ENCODE measurements at places on chromosomes 3 and 15.

GRCh38 chr3:172103724-172104123 lies 64.3 kb downstream of the FNDC3B start:
- DNase-seq = no peak

- no peak for DNase-seq
Measured at GRCh38 chr3:120473389-120473788, 22.6 kb upstream of the FSTL1 start.

- no peak for DNase-seq
Measured at GRCh38 chr3:68878322-68878721, 54.0 kb downstream of the TAFA4 start.

- DNase-seq = no peak
Measured at GRCh38 chr3:108664266-108664665, 74.7 kb downstream of the DZIP3 start.

DNA sequence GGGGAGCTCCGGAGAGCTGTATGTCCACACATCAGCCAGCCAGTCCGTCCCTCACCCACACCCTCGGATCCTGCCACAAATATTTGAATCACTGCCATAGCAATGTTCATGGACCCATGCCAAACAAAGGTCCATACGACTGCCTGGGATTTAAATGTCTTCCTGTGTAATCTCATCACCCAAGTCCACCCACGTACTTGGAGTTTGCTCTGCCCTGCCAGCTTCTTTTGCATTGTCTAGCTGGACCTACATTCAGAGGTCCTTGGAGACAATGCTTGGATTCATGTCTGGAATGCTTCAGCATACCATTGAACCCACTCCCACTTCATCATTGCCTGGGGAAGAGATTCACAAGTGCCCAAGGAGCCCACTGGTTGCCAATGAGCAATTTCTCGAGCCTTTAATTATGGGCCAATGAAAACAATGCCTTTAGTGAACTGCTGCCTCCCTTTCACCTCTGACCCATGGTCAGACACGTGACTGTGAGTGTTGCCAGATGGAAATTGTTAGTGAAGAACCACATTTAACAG lies 90.4 kb upstream of the PHLDB2 start:
- no peak for DNase-seq

DNA sequence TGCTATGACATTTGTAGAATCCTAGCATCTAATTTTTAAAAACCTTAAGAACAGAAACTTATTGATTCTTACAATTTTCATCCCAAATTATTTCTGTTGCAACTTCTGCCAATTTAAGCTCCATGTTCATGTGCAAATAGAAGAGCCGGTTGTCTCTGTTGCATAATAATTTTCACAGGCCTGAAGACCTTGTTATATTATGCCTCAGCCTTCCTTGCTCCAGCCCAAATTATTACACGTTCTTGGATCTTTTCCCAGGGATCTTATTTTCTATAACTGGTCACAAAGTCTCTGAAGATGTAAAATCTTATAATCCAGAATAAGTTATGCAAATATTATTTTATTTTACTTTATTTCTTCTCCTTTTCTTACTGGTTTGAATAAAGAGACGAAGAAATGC lies 210.7 kb upstream of the DPH6 start:
- DNase-seq = no peak

- DNase-seq = no peak
Measured at GRCh38 chr3:51779137-51779536, at the start of gene IQCF6. Gene IQCF6 (minus strand): TSS chr3:51779237. CDS start chr3:51779224, 13 bp downstream.

GRCh38 chr3:70488131-70488530 lies 175.7 kb upstream of the MDFIC2 start:
- DNase-seq = no peak

GRCh38 chr3:72847751-72848702 lies at the start of gene SHQ1:
Gene SHQ1 (minus strand): TSS chr3:72848445. CDS start chr3:72848340, 105 bp downstream.
- peak; percentile 96 for DNase-seq

DNA sequence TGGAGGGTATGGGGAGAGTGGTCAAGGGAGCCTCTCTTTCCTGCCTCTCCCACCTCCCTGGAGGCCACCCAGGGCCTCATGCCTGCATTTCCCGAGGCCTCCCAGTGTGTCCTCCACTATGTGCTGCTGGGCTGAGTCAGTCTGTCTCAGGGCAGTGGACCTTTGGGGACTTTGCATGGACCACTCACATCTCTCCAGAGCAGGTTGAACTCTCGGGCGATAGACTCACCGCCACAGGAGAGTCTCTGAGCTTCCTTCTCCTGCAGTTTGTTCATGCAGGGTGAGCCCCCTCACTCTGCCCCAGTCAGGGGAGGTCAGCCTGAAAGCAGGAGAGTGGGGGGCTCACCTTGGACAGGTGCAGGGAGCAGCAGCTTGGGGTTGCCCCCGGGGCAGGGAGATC lies 60.5 kb upstream of the SEC22A start:
- no peak for DNase-seq

DNA sequence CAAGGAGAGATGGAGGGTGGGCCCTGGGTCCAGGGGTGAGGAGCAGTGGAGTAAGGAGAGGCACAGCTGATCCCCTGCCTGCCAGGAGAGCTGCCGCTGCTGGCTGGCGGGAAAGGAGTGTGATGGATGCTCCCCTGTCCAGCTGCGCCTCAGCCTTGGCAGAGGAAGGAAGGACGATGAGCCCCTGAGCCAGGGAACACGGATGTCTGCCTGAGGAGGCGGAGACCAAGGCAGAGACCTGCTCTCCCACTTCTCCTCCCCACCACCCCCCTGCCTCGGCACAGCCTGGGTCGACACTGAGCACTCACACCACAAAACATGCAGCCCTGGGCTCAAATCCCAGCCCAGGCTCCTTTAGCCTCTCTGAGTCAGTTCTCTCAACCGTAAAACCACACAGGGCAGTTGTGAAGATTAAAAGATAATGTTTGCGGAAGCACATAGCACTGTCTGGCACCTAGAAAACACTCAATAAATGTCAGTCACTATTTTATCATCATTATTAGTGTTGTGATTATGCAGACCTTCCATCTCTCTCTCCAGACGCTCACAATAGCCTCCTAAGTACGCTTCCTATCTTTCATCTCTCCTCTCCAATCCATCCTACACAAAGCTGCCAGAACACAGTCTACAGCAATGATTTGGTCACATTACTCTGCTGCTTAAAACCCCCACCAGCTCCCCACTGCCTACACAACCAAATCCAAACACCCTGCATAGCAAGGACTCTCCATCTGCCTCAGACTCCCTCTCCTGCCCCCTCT lies 52.2 kb downstream of the SEMA5B start:
- DNase-seq = no peak

DNA sequence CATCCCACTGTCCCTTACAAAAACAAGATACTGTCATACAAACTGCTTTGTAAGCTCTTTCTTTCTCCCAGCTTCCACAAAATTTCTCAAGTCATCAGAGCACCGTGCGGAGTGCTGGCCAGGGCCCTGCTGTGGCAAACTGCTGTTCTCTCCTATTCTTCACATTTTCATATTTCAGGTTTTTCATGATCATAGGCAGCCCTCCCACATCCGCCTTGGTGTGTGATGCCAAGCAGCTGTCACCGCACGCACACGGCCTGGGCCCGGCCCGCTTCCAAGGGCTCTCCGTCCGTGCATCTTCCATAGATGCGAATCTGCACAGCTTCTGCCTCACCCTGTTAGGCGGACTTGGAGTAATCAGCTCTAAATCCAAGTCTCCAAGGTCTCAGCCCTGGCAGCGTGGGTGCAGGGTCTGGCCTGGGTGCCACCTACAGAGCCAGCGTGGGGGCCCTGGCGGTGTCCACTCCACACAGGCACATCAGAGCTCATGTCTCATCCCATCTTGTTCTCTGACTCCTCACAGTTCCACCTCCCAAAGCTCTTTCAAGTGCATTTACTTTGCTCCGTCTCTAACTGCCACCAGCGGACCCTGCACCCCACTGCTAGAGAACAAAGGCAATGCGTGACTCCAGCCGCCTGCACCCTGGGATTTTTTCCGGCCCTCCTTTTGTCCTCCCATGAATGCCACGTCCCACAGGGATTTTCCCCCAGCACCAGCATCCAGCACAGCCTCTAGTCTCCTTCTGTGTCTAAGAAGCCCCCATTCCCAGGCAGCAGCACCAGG lies 27.2 kb downstream of the CYFIP1 start:
- no peak for DNase-seq

GRCh38 chr3:132228923-132229322 lies 88.3 kb upstream of the ACP3 start:
- no peak for DNase-seq

DNA sequence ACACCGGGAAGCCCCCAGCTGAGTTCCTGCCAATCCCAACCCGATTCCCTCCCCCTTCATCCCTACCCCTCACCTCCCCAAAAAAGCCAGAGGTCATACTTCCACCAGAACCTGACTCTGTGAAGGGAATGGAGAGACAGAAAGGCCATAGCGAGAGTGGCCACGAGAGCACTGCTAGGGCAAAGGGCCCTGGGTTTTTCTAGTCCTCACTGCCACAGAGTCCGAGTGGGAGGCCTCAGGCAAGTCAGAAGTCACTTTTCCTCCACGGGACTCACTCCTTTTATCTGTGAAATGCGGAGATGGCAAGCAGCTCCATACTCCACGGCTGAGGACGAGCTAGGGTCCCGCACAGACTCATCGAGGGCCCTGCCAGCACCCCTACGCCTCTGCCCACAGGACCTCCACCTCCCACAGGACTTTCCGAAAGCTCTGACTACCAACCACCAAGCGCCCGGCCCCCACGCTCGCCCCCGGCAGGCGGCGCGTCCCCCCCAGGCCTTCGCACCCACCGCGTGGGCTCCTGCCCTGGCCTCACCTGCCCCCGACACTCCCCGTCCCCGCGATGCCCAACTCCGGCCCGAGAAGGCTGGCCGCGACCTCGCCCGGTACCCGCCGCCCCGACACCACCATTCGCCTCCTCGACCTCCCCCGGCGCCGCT lies 792 bp downstream of the ATP13A3 start:
- peak; percentile 81 for DNase-seq

GRCh38 chr3:146100180-146100579 lies 60.8 kb downstream of the PLOD2 start:
- DNase-seq = no peak

DNA sequence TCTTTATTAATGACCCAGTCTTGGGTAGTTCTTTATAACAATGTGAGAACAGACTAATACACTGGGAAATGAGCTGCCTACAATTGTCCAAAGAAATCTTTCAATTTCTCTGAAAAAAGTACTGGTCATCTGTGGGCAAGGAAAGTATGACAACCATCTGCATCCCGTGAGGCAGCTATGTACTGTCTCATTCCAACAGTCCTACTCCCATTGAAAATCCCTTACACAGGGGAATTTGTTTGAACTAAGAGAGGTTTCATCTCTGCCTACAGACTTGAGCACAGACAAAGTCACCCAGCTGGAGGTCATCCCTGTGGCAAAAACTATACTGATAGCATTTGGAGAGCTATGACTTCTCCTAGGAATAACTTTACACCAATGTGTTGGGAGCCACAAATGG lies 27.1 kb downstream of the SHC4 start:
- no peak for DNase-seq

Measured in activated CD8-positive, alpha-beta memory T cell treated with anti-CD3 and anti-CD28 coated beads for 24 hours (primary cell).